ENCODE measurements at places on chromosomes 11 and 22. TPM values are rescaled to one million over a fixed set of nuclear protein-coding genes. Genes with fewer than 3 reads are reported as not detected.

Gene SCT
- not detected for total RNA-seq

Gene MMP12
- not detected for total RNA-seq

Gene THOC5
- total RNA-seq: 59.5 TPM

Gene KRTAP5-8
- total RNA-seq: not detected

Gene CD248
- total RNA-seq: 103 TPM

Gene HEPHL1
- 0.11 TPM for total RNA-seq

Gene SLC17A6
- not detected for total RNA-seq

Gene MS4A2
- not detected for total RNA-seq

Gene KIAA1671
- 3.9 TPM for total RNA-seq

Gene TRIM51G
- not detected for total RNA-seq

Gene E2F8
- total RNA-seq: 2.0 TPM

Gene RSF1
- total RNA-seq: 49.2 TPM

Gene RFPL3
- not detected for total RNA-seq

Gene KCNJ1
- under 0.01 TPM for total RNA-seq

Gene ACRV1
- not detected for total RNA-seq

Gene KIRREL3
- 2.6 TPM for total RNA-seq

Gene SPTBN2
- total RNA-seq: 5.6 TPM

Gene GLB1L3
- not detected for total RNA-seq

Gene HOATZ
- under 0.01 TPM for total RNA-seq

Gene MRGPRX3
- total RNA-seq: not detected

Gene SEPTIN3
- 0.37 TPM for total RNA-seq

Gene TRMT2A
- 45.3 TPM for total RNA-seq

Gene PATE2
- 0.22 TPM for total RNA-seq

Gene SEPTIN5
- 14.8 TPM for total RNA-seq

Gene GDPD4
- total RNA-seq: not detected

Gene DAGLA
- 3.8 TPM for total RNA-seq

Gene CCDC188
- total RNA-seq: 2.3 TPM

Gene CBY1
- 21.0 TPM for total RNA-seq

Gene DUSP8
- 0.44 TPM for total RNA-seq

Gene CLCF1
- total RNA-seq: 3.9 TPM

Gene PANX2
- 0.66 TPM for total RNA-seq

Gene FAT3
- 6.2 TPM for total RNA-seq

Gene NLRP14
- total RNA-seq: 0.50 TPM

Gene RPS6KB2
- 68.3 TPM for total RNA-seq

Gene OR51B5
- not detected for total RNA-seq

Gene MAJIN
- not detected for total RNA-seq

Gene WNT7B
- 0.33 TPM for total RNA-seq

Gene C11orf87
- not detected for total RNA-seq

Gene FANCF
- 15.4 TPM for total RNA-seq

Gene FGF3
- total RNA-seq: not detected

Gene NRGN
- 1.5 TPM for total RNA-seq

Gene MPZL3
- total RNA-seq: 1.8 TPM

Gene SUSD2
- 8.6 TPM for total RNA-seq

Gene XKR3
- total RNA-seq: not detected

Gene MRPL17
- 112 TPM for total RNA-seq

Gene C22orf42
- total RNA-seq: not detected

Gene PHF5A
- 58.5 TPM for total RNA-seq

Gene CCDC73
- not detected for total RNA-seq

Gene TBX10
- total RNA-seq: not detected

Gene DGAT2
- total RNA-seq: 1.3 TPM

Gene PLAAT5
- not detected for total RNA-seq

Gene MFNG
- total RNA-seq: under 0.01 TPM

Gene PGM2L1
- total RNA-seq: 2.2 TPM

Gene TSPAN18
- not detected for total RNA-seq

Gene OR8D4
- not detected for total RNA-seq

Gene C11orf91
- not detected for total RNA-seq

Gene MMP26
- total RNA-seq: not detected

Measured in uterine smooth muscle cell (primary cell).